ENCODE measurements at places on chromosomes 2 and 18.

DNA sequence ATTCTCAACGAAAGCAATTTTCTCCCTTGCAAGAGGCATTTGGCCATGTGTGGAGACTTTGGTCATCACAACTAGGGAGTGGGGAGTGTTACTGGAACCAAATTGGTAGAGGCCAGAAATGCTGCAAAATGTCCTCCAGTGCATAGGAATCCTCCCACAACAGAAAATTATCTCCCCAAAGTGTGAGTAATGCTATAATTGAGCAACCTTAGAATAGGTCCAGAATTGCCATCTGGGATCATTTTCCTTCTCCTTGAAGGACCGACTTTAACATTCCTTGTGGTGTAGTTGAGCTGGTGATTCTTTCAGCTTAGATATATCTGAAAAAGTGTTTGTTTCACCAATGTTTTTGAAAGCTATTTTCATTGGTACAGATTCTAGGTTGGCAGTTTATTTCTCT lies 111.2 kb upstream of the SMIM21 start:
- DNase-seq: no peak

- no peak for DNase-seq
Measured at GRCh38 chr2:74778381-74779264, 55.3 kb upstream of the HK2 start.

- DNase-seq: no peak
Measured at GRCh38 chr2:42858140-42859005, 66.0 kb upstream of the HAAO start.

GRCh38 chr2:241064008-241064801 lies 37.9 kb downstream of the MTERF4 start:
- peak; percentile 47 for DNase-seq

GRCh38 chr2:60175290-60175689 lies 378.2 kb downstream of the BCL11A start:
- no peak for DNase-seq

DNA sequence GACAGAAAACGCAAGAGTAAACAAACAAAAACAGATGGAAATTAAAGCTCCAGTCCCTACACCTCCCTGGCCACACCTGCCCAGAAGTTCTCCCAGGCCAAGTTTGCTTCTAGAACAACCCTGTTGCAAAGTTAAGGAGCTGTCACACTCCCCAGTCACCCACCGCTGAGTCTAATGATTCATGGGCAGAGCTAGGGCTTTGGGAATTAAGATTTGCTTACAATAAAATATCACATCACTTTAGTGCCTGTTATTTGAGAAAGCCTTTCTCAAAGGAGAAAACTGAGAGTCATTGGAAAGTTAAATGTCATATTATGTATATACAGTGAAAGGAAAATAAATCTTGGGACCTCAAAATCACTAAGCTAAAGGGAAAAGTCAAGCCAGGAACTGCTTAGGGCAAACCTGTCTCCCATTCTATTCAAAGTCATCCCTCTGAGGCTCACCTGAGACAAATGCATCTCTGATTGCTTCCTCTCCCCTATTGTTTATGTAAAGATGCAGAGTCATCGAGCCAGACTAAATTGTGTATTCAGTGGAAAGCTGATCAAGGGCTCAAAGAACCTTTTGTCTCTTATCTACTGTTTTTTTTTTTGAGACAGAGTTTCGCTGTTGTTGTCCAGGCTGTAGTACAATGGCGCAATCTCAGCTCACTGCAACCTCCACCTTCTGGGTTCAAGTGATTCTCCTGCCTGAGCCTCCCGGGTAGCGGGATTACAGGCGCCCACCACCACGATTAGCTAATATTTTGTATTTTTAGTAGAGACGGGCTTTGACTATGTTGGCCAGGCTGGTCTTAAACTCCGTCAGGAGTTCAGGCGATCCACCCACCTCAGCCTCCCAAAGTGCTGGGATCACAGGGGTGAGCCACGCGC lies 2.8 kb downstream of the CRYGB start:
- DNase-seq: no peak

GRCh38 chr2:165192729-165193128 lies 11.1 kb downstream of the SCN3A start:
- no peak for DNase-seq

- DNase-seq: no peak
Measured at GRCh38 chr2:64404743-64405142, 49.2 kb upstream of the LGALSL start.

DNA sequence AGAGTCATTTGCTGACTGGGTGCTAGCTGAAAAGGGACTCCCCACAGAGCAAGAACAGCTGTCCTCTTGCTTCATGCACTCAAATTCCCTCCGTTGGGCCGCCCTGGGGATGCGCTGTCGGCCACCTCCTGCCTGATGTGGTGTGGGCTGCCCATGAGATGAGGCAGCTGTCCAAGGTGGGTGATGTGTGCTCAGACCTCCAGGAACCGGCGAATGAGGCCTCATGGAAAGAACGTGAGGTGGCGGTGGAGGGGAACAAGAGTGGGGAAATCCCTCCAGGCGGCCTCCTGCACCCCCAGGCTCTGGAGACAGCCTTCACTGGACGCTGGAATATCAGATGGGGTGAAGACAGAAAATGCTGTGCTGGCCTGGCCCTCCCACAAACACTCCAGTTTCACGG lies 79.8 kb downstream of the LONRF2 start:
- no peak for DNase-seq

DNA sequence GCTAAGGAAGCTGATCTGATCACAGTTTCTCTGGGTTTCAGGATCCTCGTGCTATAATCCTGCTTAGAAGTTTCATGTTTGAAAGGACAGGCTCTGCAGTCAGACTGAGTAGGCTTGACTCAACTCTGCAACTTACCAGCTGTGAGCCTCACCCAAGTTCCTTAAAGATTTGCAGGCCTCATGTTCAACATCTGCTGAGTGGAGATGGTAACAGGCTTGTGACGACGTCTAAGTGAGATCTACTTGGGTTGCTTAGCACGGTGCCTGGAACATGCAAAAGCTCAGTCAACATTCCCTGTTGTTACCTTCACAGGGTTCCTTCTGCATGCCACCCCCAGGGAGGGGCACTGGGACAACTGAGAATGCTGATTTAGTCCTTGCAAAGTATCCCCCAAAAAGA lies 164.2 kb downstream of the C1D start:
- no peak for DNase-seq

DNA sequence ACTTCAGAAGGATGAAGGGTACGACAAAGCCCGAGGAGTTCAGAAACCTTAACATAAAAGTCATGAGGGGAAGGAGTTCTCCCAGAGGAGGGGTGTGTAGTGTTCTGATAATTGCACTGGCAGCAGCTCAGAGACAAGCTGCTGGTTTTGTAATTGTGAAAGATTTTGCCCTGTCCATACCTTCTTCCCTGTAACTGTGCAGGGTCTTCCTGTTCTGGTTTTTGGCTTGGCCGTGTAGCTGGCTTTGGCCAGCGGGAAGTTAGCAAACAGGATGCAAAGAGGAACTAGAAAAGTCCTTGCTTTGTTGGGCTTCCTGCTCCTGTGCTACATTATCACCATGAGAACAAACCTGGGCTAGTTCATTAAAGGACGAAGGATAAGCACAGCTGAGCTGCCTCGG lies 160.8 kb downstream of the LPIN1 start:
- DNase-seq: no peak

- DNase-seq: no peak
Measured at GRCh38 chr18:9413576-9413975, 61.7 kb upstream of the RALBP1 start.

GRCh38 chr2:124832521-124832920 lies 807.4 kb downstream of the CNTNAP5 start:
- no peak for DNase-seq

- DNase-seq: no peak
Measured at GRCh38 chr18:58456625-58457024, 172.3 kb downstream of the ALPK2 start.

- DNase-seq: no peak
Measured at GRCh38 chr18:10444314-10445006, 10.0 kb upstream of the APCDD1 start.
